ENCODE measurements at places on chromosomes 4 and X. TPM values are rescaled to one million over a fixed set of nuclear protein-coding genes. Genes with fewer than 3 reads are reported as not detected.

The ZNF827 gene
- total RNA-seq: 24.9 TPM

DNA sequence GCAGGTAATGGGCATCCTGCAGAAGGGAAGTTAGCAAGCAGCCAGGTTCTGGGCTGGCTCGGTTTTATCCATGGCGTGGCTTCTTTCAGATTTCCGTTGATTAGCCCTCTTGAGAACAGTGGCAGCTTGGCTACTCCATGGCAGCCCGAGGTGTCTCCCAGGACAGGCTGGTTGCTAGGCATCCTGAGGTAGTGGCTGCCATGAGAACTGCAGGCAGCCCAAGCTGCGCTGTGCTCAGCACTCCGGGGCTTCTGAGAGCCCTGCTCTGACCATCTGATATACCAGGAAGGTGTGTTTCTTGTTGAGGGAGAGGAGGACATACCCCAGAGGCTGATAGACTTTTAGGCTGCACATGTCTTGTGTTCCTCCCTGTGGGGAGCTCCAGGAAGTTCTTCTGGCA, 253.4 kb upstream of the CASK start:
- H3K36me3 ChIP-seq: no peaks in the 10 kb centered on the region
- no peak for DNase-seq
- H3K27me3 ChIP-seq: peaks cover 2% of the 10 kb centered on the region
- H3K4me1 ChIP-seq: no peaks in the 10 kb centered on the region
- H3K27ac ChIP-seq: no peak overlapping the region

DNA sequence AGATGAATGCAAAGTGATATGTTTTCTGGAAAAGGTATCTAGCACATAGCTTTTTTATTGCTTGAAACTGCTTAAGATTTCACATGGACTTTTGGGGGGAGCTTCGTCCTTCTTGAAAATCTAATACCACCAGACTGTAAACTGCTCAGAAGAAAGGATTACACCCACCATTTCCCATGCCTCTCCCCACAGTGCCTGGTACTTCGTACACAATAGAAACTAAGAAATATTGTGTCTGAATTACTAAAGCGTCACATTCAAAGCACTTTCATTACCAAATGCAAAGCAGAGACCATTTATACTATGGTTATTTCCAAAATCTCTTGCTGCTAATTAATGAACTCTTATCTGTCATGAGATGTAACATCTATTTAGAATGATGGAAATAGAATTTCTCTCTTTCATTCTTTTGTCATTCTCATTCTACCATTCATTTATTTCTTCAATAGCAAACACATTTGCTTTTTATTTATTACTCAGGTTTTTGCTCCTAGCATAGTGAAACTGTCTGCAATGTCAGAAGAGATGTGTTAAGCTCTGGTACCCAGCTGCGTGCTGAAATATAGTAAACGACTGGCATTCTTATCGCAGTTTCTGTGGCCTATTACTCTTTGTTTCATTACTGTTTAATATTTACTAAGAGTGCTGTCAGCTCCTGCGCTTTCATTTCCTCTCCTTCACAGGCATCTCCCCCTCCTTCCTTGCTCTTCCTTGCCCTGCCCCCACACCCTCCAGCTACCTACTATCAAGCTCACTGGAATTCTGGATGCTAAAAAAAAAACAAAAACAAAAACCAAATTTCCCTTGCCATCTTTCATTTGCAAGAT, 51.4 kb upstream of the RAPGEF2 start:
- H3K27ac ChIP-seq: no peak overlapping the region
- peaks cover 7% of the 10 kb centered on the region for H3K27me3 ChIP-seq
- H3K4me1 ChIP-seq: peaks cover 33% of the 10 kb centered on the region
- no peaks in the 10 kb centered on the region for H3K36me3 ChIP-seq
- no peak overlapping the region for H3K4me3 ChIP-seq

DNA sequence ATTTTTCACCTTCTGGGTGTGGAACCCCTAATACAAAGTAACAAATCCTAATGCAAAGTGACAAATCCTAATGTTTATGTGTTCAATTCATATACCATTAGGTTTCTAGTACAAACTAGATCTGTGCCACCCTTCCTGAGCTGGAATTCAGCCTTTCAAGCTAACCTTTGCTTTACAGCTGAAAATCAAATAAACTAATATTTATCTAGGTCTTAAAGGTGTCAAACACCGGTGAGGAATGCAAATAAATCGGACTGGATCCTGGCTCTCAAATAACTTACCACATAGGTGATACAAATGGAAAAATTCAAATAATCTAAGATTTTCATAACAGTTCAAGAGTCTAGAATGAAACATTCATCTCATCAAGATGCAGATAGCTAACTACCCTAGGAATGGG, 11.6 kb downstream of the IRF2 start:
- no peak overlapping the region for H3K27ac ChIP-seq
- no peak for DNase-seq
- H3K4me1 ChIP-seq: peaks cover 24% of the 10 kb centered on the region
- no peaks in the 10 kb centered on the region for H3K36me3 ChIP-seq
- no peak overlapping the region for H3K4me3 ChIP-seq
- H3K27me3 ChIP-seq: no peaks in the 10 kb centered on the region

- no peaks in the 10 kb centered on the region for H3K27me3 ChIP-seq
- DNase-seq: no peak
- peaks cover 12% of the 10 kb centered on the region for H3K36me3 ChIP-seq
- H3K27ac ChIP-seq: no peak overlapping the region
Measured at GRCh38 chr4:74254386-74254785, 53.9 kb upstream of the EPGN start.

- no peak overlapping the region for H3K4me3 ChIP-seq
- DNase-seq: no peak
- no peaks in the 10 kb centered on the region for H3K36me3 ChIP-seq
- peak overlapping the region; percentile 54 for H3K27ac ChIP-seq
- H3K4me1 ChIP-seq: peaks cover 9% of the 10 kb centered on the region
- H3K27me3 ChIP-seq: no peaks in the 10 kb centered on the region
Measured at GRCh38 chr4:60216752-60217151, 983.4 kb upstream of the ADGRL3 start.

GRCh38 chrX:131782646-131783045, 238.8 kb downstream of the OR13H1 start:
- DNase-seq: no peak
- no peaks in the 10 kb centered on the region for H3K27me3 ChIP-seq
- H3K36me3 ChIP-seq: no peaks in the 10 kb centered on the region
- H3K27ac ChIP-seq: no peak overlapping the region
- H3K4me3 ChIP-seq: no peak overlapping the region

DNA sequence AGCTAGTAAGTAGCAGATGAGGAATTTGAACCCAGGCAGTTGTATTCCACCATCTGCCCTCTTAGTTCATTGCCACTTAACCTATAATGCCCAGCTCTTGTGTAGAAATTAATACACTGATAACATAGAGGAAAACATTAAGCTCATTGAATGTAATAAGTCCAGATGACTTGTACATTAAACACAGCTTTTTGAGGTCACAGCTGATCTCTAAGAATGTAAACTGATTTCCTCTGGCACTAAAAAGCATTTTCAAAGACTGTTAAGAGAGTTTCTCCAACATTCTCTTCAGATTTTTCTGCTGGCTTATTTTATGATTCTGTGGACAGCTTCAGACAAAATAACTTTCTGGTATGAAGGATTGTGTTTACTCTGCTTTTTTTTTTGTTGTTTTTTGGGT, 42.7 kb downstream of the HPRT1 start:
- no peak overlapping the region for H3K27ac ChIP-seq
- peaks cover 6% of the 10 kb centered on the region for H3K36me3 ChIP-seq
- H3K27me3 ChIP-seq: peaks cover 2% of the 10 kb centered on the region
- H3K4me1 ChIP-seq: no peaks in the 10 kb centered on the region
- no peak for DNase-seq
- no peak overlapping the region for H3K4me3 ChIP-seq

DNA sequence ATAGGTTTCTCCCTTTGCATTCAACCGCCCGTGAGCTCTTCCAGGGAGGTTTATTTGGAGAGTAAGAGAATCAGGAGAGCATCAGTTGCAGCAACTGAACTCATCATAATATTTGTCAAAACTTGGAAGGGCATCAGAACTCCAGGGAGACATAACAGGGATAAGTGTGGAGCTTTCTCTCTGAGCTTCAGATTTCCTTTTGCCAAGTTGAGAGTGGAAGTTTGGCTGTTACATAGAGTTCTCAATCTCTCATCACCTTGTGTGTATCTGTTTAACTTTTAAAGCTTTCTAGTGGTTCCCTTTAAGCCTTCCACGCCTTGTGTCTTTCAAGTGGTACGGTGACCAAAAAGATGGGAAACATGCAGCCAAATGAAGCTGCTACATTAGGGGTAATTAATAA, 18.8 kb downstream of the BMP3 start:
- no peak for DNase-seq
- H3K36me3 ChIP-seq: no peaks in the 10 kb centered on the region
- H3K4me1 ChIP-seq: no peaks in the 10 kb centered on the region
- no peak overlapping the region for H3K4me3 ChIP-seq
- H3K27ac ChIP-seq: no peak overlapping the region

- H3K27me3 ChIP-seq: peaks cover 3% of the 10 kb centered on the region
- H3K27ac ChIP-seq: no peak overlapping the region
- no peaks in the 10 kb centered on the region for H3K4me1 ChIP-seq
- no peak overlapping the region for H3K4me3 ChIP-seq
Measured at GRCh38 chrX:78946178-78946931, 1.2 kb downstream of the P2RY10 start.

DNA sequence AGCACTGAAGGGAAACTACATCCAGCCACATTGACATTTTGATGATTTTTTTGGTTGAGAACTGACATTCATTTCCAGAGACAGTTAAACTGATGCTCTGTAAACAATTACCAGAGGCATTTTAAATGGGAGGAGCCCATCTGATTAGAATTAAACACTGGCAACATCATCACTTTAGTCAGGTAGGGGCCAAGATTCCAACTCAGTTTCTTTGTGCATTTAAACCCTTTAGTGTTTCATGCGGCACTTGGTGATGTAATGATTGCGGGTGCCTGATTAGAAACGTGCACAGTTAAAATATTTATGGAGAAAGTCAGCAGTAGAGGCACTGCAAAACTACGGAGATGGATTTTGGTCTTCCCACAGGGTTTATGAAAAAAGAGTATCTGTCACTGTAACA, 16.1 kb downstream of the TNIP3 start:
- no peak for DNase-seq
- no peaks in the 10 kb centered on the region for H3K4me1 ChIP-seq
- H3K27me3 ChIP-seq: no peaks in the 10 kb centered on the region
- H3K36me3 ChIP-seq: no peaks in the 10 kb centered on the region

DNA sequence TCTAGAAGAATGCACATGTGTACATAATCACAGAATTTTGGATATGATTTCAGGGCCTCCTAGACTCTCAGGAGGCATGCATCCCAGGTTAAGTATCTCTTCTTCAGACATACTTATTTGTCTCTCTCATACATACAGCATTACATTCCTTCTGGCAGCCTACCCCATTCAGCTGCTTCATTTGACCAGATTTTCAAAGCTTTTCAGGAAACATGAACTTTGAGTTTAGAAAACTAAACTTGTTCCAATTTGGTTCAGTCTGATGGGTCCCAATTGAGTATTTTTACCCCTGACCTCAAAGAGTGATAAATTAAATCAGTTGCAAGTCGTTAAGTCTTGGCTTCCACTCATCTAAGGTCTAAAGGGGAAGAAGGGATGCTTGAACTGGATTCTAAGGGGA, 330.9 kb downstream of the ARHGAP24 start:
- H3K27me3 ChIP-seq: no peaks in the 10 kb centered on the region
- no peak overlapping the region for H3K27ac ChIP-seq
- no peak overlapping the region for H3K4me3 ChIP-seq
- H3K36me3 ChIP-seq: no peaks in the 10 kb centered on the region
- peaks cover 33% of the 10 kb centered on the region for H3K4me1 ChIP-seq

DNA sequence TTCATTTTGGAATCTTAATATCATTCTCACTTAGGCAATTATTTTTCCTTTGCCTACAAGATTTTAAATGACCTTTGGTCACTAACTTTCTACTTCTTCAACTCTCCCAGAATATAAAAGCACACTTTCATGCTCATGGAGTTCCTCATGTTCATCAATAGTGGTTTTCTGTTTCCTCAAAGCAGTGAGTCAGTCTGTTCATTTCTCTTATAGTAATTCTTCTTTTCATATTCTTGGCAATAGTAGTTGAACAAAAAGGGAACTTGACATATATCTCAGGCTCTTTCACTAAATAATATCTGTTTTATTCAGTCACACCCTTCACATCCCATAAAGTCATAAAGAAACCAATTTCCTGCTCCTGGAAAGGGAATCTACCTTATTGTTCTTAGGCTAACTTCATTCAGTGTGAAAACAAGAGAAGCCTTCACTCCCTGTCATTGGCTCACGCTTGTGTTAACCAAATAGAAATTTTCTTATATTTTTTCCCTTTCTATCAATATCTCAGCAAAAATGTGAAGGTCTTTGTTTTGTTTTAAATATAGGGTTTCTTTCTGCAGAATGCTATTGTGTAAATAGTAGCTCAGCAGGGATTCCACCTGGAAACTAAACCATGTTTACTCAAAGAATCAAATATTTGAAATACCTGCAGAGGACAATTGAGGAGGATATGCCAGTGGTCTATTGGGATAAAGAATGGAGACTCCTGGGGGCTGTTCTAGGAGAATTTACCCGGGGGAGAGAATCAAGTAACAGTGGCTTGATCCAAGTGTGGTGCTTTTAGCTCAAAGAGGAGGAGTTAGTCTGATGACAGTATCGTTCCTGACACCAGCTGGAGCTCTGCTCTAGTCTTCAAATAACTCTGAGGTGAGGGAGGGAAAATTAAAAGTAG, 13.4 kb upstream of the TNIP3 start:
- DNase-seq: no peak
- no peak overlapping the region for H3K4me3 ChIP-seq
- H3K4me1 ChIP-seq: peaks cover 3% of the 10 kb centered on the region

The TACC3 gene
- 23.6 TPM for total RNA-seq

The FIP1L1 gene
- 54.8 TPM for total RNA-seq

- no peak overlapping the region for H3K27ac ChIP-seq
- H3K27me3 ChIP-seq: no peaks in the 10 kb centered on the region
- no peak overlapping the region for H3K4me3 ChIP-seq
- H3K36me3 ChIP-seq: no peaks in the 10 kb centered on the region
Measured at GRCh38 chrX:141638550-141638949, 49.0 kb downstream of the SPANXA2 start.

DNA sequence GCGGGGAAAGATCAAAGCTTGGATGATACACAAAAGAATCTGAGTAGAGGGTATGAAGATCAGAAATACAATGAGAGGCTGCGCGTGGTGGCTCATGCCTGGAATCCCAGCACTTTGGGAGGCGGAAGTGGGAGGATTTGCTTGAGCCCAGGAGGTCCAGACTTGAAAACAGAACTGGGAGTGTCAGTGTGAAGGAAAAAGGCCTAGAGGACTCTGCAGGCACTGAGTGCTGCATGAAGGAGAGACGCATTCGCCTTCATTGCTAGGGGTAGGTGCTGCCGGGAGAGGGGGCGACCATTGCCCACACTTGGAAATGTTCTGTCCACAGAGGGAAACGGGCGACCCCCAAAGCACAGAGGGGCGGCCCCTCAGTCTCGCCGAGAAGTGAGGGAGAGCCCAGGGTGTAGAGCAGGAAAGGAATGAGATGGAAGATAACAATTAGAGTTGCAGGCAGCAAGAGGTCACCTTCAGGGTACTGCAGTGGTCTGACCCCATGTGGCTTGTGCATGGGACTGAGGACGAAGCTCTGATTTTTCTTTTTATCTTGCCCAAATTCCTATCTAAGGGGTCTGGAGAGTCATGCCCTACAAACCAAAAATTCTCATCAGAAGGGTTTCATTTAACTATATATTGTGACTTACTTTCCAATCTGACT, 31.8 kb upstream of the ARSD start:
- no peak overlapping the region for H3K27ac ChIP-seq
- no peaks in the 10 kb centered on the region for H3K36me3 ChIP-seq
- H3K27me3 ChIP-seq: no peaks in the 10 kb centered on the region
- no peak for DNase-seq
- H3K4me3 ChIP-seq: no peak overlapping the region

The NAT8L gene
- 0.64 TPM for total RNA-seq

Measured in osteocyte (in vitro differentiated cells).